ENCODE measurements at places on chromosomes 7 and 10.

DNA sequence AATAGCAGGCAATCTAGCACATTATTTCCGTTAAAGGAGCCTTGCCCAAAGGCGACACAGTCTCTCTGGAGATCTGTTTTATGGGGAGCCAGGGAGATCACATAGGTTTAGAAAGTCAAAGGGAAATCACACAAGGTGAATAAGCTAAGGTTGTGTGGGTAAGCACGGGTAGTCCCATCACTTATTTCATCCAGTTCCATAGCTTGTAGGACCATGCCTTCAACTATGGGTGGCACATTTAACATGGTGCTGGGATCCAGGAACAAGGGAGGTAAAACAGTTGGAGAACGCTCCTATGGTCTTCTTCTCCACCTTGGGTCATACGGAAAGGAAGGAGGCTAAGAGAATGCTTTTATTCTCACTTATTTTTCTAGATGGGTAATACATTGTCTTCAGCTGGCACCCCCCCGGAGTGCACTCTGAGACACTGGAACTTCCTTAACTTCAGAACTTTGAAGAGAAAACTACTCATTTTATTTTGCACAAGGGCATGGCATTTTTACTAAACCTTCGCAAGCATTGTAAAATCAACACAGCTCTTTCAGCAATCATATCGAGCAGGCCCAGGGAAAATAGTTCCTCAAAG lies 435.4 kb downstream of the KIF20B start:
- peak; percentile 39 for DNase-seq

- DNase-seq = no peak
These were observed 17.8 kb upstream of the FOXL3 start for GRCh38 chr7:272108-272615.

- DNase-seq = no peak
These were observed 11.4 kb upstream of the GRB10 start for GRCh38 chr7:50793947-50794570.

DNA sequence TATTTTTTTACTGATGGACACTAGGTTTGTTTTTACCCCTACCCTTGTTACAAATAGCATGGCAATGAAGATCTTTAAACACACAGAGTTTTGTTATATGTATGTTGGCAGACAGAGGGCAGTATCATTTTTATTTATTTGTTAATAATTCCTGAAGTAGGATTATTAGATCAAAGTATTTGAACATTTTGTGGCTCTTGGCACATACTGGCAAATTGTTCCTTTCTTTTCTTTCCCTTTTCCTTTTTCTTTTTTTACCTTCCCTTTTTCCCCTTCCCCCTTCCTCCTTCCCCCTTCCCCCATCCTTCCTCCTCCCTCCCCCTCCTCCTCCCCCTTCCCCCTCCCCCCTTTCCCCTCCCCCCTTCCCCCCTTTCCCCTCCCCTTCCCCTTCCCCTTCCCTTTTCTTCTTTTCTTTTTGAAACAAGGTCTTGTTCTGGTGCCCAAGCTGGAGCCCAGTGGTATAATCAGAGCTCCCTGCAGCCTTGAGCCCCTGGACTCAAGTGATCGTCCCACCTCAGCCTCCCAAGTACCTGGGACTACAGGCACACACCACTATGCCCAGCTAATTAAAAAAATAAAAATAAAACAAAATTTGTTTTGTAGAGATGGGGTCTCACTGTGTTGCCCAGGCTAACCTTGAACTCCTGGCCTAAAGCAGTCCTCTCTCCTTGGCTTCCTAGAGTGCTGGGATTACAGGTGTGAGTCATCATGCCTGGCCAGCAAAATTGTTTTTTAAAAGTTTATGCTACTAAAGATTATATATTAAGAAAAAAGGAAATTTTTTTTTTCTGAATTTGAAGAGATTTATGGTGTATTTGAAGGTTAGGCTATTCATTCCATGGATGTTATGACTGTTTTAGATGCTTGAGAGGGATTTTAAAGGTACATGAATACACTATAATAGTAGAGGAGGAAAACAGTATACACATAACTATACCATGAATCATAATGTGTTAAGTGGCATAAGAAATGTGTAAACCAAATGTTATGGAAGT lies 39.3 kb downstream of the SEPTIN7 start:
- DNase-seq = peak; percentile 42

- DNase-seq = no peak
These were observed 353.2 kb upstream of the KLF6 start for GRCh38 chr10:4138146-4138721.

DNA sequence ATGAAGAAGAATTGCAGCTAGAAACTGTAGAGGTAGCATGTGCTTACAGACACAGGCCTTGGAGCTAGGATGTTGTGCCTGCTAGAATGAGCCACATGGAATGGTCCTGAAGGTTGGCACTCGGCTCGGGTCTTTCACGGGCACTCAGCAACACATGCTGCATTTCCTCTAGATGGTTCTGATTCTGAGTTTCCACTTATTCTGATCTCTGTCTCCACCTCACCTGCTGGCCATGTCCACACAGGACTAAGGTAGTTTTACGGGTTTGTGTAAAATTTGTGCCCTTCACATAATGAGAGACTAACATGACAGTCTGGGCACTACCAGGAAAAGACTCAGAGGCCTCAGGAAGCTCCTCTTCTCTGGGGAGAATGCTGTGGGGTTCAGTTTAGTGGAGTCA lies 444.8 kb upstream of the MKI67 start:
- no peak for DNase-seq

- DNase-seq = no peak
These were observed 14.1 kb downstream of the NFE2L3 start for GRCh38 chr7:26165950-26166683.

GRCh38 chr10:133419211-133419950 lies 5.0 kb downstream of the SPRN start:
- no peak for DNase-seq

- DNase-seq = peak; percentile 66
These were observed 7.2 kb upstream of the NRP1 start for GRCh38 chr10:33341637-33342036.

GRCh38 chr7:46581268-46581667 lies 660.2 kb upstream of the IGFBP3 start:
- DNase-seq = no peak

DNA sequence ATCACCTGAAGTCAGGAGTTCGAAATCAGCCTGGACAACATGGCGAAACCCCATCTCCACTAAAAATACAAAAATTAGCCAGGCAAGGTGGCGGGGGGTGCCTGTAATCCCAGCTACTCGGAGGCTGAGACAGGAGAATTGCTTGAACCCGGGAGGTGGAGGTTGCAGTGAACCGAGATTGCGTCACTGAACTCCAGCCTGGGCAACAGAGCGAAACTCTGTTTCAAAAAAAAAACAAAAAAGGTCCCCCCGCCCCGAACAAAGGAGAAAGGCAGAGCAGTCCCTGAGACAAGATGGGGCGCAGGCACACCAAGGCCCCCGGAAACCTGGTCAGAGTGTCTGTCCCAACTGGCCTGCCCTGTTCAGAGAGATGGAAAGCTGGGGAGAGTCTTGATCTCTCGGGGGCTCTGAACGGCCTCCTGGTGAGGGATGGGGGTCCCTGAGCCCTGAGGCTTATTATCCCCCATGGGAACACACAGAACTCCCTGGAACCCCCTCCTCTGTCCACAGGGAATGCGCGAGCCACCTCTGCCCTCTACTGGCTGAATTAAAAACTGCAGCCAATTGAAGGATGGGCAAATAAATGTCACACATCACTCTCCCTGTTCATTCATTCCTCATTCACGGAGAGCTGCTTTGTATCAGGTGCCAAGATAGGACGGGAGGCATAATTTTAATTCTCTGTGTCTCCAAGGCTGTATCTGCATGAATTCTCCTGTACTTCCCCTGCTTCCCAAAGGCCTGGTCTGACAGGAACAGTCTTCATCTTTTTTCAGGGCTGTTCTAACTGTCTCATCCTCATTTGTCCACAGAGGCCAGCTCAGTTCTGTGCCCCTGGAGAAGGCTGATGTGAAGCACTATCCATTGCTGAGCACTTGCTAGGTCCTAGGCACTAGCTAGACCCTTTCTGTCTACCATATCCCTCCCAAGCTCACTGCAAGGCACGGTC lies 28.9 kb downstream of the MAT1A start:
- DNase-seq = peak; percentile 29

- DNase-seq = peak; percentile 59
These were observed 19.4 kb upstream of the CLDN12 start for GRCh38 chr7:90383861-90384260.

- no peak for DNase-seq
These were observed 65.0 kb downstream of the ZEB1 start for GRCh38 chr10:31383810-31384588.

GRCh38 chr7:135994466-135995205 lies 17.5 kb upstream of the MTPN start:
- peak; percentile 78 for DNase-seq

GRCh38 chr10:131729938-131730660 lies 170.7 kb upstream of the PPP2R2D start:
- DNase-seq = no peak

DNA sequence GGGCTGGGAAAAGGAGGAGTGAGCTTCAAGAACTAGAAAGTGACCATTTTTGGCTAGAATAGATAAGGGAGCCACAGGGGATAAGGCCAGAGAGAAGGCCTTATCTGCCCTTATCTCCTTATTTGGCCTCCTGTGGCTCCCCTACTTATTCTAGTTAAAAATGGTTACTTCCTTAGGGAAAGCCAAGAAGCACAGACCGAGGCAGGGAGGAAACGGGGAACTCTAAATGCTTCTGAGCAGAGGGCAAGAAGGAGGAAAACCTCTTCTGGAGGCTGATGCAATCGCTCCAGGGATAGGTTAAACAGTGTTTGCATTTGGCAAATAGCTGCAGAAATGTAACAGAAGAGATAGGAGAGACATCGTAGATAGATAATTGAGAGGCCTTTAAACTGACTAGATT lies 18.6 kb downstream of the NRP1 start:
- DNase-seq = no peak

GRCh38 chr7:67743501-67743900 lies 746.9 kb downstream of the TYW1 start:
- DNase-seq = no peak

DNA sequence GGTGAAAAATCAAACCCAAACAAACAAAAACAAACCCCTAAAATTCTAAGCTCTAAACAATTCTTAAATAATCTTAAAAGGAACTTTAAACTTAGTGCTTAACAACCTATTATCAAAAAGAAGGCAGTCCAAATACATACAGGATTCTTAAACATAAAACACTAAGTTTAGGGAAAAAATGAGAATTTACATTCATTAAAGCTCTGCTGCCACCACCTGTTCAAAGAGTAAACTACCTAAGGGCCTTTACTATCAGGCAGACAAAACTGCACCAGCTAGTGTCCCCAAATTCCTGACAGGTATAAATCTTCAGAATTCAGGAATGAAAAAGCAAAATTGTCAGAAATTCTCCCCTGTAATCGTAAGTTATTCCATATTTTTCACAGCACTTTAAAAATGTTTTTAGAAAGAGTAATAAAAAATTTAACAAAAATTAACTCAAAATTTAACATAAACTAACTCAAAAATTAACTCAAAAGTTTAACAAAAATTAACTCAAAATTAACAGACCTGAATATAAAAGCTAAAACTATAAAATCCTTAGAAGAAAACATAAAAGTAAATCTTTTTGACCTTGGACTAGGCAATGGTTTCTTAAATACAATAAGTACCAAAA lies 55.1 kb downstream of the PDZD8 start:
- peak; percentile 36 for DNase-seq

- no peak for DNase-seq
These were observed 167.3 kb upstream of the MYO3A start for GRCh38 chr10:25766687-25767221.

DNA sequence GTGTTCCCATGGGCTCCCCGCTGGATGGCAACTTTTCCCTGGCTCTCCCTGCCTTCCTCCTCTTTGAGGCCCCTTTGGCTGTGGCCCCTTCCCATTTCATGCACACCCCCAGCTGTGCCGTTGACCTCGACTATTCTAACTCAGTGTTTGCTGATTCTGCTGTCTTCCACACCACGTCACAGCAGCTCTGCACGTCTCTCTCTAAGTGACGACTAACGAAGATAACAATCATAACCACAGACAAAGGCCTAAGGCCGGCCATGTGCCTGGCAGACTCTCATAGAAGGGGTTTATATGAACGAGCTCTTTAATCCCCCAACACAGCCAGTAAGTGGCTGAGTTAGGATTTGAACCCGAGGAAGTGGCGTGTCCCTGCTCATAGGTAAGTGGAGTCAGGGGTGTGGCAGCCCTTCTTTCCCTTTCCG lies 151.5 kb upstream of the SHH start:
- DNase-seq = no peak

DNA sequence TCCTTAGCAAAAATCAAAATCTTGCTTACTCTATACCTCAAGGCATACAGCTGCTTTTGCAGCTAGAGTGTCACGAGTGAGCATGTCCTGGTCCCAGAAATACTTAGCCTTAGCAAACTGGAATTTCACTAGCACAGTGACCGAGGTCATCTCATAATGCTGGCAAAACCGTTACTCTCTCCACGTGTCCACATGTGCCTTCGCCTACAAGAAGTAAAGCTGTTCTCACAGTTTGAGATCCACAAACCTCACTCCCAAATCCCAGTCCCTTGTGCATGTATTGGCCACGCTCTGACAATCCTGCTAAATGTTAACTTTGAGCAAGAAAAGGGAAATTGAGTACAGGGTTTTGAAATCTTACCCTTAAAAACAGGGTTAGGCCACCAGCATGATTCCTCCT lies 111.0 kb upstream of the PLXDC2 start:
- DNase-seq = no peak

GRCh38 chr10:97566336-97566996 lies 6.1 kb upstream of the ANKRD2 start:
- DNase-seq = peak; percentile 22

DNA sequence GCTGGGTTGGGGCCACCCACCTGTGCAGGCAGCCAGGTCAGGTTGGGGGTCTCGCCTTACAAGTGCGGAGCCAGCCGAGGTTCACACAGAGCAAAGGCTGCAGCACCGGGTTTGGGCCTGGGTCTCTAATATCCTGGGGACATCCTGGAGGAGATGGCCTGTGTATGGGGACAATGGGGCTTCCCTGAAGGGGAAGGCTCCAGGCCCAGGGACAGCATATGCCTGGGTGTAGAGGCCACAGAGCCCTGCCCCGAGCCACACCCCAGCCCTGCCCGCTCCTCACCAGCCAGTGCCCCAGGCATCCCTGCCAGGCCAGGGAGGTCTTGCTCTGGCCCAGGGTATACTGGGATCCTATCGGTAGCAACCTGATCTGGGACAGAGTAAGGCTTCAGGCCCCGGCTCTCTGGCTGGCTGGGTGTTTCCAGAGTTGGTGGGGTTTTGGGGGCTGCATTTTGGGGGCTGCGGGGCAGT lies 9.1 kb downstream of the TTYH3 start:
- DNase-seq = no peak

GRCh38 chr7:32163141-32163806 lies 93.1 kb upstream of the PDE1C start:
- DNase-seq = peak; percentile 84

All from epithelial cell of esophagus (primary cell).